Sigmoid colon (tissue), 7 donors: ENCODE measurements at places on chromosomes 7 and 10. TPM values are rescaled to one million over a fixed set of nuclear protein-coding genes. Genes with fewer than 3 reads are reported as not detected.

Gene PTN
- not detected for polyA plus RNA-seq

Gene UCN3
- polyA plus RNA-seq: 3.9 TPM

Gene KIF20B
- polyA plus RNA-seq: 0.60 TPM

Gene MACC1
- polyA plus RNA-seq: 1.4 TPM

Gene LIPF
- polyA plus RNA-seq: not detected

Gene CAV2
- polyA plus RNA-seq: 7.8 TPM

DNA sequence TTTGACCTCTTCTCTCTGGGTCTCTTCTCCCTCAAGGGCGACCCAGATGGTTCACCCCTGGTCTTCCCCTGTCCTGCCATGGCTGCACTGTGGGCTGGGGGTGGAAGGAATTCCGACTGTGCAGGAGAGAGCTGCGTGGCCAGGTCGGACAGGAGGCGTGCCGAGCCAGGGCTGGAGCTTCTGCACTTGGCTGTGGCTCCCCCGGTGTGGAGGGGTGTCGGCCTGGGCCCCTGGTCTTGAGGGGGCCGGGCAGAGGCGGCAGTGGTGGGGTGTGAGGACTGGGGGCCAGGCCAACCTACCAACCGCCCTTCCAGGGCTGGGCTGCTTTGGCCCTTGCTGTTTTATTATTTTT lies 74.9 kb upstream of the SHH start:
- DNase-seq: peak; percentile 38

DNA sequence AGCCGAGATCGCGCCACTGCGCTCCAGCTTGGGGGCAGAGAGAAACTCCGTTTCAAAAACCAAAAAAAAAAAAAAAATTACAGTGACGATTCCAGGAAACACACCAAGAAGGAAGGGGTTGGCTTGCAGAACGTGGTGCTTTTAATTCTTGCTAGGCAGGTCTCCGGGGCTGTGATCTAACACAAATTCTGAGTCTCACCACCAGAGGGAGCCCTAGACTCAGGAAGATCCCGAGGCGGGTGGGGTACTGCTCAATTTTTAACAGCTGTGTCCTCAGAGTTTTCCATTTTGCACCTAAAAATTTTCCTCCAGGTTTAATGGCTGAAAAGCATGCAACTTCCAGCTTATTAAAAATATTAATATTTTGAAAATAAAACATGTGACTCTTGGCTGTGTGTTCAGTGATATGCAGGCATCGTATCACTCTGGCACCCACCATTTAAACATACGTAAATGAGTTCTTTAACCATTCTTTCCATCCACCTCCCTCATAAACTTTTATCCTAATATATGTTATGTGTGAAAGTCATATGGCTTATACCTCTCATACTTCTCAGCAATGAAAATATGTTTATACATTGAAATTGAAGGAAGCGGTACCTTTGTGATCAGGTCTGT lies 26.5 kb upstream of the NUB1 start:
- DNase-seq: peak; percentile 84

DNA sequence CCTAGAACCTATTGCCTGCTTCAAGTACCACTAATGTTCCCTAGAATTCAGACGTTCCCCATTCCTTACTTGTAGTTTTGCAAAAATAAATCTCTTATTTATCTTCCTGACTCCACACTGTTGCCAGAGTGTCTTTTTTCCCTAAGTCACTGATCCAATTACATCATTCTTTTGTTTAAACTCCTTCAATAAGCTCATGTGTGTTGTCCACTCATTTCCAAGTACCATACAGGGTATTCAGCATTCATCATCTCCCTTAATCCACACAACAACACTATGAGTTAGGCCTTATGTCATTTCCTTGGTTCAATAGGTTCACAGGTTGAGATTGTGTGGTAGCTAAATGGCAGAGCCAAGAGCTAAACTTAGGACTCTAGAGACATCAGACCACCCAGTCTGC lies 119.9 kb upstream of the RHOBTB1 start:
- no peak for DNase-seq

- no peak for DNase-seq
Observed at GRCh38 chr7:114478384-114478783, 63.8 kb downstream of the FOXP2 start.

- no peak for DNase-seq
Observed at GRCh38 chr10:121312587-121312986, 285.7 kb downstream of the FGFR2 start.

DNA sequence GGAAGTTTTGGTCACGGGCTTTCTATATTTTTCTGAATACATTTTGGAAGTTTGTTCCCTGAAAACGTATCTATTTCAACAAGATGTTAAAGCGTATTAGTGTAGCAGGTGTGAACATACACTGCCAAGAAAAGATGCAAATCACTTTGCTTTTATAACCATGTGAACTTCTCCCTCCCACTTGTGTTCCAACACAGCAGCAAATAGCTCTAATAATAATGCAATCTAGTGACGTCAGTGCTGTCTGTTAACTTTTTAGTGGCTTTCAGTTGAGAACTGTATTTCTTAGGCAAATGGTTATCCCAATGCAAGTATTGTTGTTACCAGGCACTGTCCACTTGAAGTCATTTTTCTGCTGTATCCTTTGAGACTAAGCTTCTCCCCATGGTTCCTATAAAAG lies 188.4 kb upstream of the IGFBP3 start:
- DNase-seq: no peak

DNA sequence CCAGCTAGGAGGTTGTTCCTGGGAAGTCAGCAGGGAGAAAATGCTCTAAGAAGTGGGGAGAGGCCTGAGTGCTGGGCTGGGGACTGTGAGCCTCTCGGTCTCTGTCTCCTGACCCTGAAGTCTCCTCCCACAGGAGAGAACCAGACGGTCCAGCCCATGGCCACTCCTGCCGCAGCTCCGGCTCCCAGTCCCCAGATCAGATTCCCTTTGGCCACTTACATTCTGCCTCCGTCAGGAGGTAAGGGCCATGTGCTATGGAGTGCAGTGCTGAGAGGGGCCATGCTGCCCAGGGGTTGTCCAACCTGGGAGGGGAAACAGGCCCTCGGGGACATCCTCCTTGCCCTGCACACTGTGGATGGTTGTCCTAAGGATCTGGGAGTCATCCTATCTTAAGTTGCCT lies 21.3 kb upstream of the ZNF467 start:
- no peak for DNase-seq

- no peak for DNase-seq
Observed at GRCh38 chr7:157284229-157285014, 52.4 kb upstream of the DNAJB6 start.
